ENCODE measurements at places on chromosomes 7 and 10. TPM values are rescaled to one million over a fixed set of nuclear protein-coding genes. Genes with fewer than 3 reads are reported as not detected.
A peak's percentile ranks its signal among the peaks of the same experiment; 100 is the strongest.

GRCh38 chr7:121187676-121188075 lies 141.1 kb upstream of the WNT16 start:
- DNase-seq = no peak

DNA sequence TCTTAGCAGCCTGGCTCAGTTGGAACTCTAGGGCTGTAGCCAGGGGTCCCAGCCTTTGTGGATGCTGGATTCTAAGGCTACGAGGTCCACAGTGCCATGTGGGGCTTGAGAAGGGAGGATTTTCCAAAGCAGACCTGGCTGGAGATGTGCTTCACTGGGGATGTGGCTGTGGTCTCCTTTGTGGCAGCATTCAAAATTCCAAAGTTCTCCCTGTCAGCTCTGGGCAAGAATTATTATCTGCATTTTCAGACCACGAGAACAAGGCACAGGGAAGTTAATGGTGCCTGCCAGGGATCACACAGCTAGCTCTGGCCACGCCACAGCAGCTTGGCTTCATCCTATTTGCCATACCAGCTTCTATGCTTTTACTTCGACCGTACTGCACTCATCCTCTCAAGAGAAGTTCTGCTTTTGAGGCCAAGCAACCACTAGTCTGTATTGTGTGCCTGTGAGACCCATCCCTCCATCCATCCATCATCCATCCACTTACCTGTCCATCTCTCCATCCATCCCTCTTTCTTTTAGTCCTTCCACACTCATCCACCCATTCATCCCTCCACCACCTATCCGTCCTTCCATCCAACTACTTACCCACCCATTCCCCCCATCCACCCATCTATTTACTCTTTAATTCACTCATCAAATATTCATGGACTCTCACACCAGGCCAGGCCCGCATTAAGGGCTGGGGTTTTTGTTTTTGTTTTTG lies 71.5 kb downstream of the ZMIZ1 start:
- no peak for DNase-seq

The NUTM2A gene
- total RNA-seq = 0.23 TPM

GRCh38 chr7:11415101-11415500 lies 416.9 kb downstream of the THSD7A start:
- no peak for DNase-seq

DNA sequence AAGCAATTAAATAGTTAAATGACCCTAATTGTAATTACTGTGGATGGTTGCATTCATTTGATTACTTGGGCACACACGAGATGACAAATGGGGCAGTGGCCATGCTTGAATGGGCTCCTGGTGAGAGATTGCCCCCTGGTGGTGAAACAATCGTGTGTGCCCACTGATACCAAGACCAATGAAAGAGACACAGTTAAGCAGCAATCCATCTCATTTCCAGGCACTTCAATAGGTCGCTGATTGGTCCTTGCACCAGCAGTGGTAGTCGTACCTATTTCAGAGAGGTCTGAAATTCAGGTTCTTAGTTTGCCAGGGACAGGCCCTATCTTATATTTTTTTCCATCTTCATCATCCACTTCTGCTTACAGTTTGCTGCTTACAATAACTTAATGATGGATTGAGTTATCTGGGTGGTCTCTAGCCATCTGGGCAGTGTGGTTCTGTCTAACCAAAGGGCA lies 8.3 kb downstream of the PCBD1 start:
- peak; percentile 76 for DNase-seq

DNA sequence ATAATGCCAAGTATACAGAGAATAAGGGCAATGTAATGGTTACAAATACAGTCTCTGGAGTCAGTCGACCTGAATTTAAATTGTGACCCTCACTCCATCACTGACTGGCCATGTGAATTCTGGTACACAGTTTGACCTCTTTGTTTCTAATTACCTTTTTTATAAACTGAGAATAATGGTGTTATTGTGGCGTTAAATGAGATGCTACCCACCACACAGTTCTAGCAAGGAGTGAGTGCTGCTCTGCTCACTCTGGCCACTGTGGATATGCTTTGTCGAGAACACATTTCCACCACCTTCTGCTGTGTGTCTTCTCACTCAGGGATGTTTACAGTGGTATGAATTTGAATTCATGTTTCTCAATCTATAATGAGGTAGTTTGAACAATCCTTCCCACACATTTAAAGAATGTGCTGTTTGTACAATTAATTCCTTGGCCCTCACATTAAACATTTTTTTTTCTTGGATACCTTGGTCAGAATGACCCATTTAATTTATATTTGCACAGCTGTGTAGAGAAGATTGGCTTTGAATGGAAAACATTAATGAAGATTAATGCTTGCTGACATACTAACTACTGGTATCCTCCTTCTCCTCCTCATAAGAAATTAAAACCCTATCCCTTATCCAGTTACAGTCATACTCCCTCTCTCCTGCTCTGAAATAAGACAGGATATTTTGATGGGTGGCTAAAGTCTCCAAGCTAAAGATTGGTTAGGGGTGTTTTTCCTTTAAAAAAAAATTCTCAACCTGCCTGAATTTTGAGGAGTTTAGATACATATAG lies 42.4 kb downstream of the PLCE1 start:
- DNase-seq = no peak

GRCh38 chr7:37180828-37181549 lies 267.7 kb downstream of the ELMO1 start:
- no peak for DNase-seq

GRCh38 chr10:63324495-63324854 lies 141.3 kb downstream of the JMJD1C start:
- no peak for DNase-seq

GRCh38 chr10:127299956-127300689 lies 103.7 kb upstream of the INSYN2A start:
- no peak for DNase-seq

DNA sequence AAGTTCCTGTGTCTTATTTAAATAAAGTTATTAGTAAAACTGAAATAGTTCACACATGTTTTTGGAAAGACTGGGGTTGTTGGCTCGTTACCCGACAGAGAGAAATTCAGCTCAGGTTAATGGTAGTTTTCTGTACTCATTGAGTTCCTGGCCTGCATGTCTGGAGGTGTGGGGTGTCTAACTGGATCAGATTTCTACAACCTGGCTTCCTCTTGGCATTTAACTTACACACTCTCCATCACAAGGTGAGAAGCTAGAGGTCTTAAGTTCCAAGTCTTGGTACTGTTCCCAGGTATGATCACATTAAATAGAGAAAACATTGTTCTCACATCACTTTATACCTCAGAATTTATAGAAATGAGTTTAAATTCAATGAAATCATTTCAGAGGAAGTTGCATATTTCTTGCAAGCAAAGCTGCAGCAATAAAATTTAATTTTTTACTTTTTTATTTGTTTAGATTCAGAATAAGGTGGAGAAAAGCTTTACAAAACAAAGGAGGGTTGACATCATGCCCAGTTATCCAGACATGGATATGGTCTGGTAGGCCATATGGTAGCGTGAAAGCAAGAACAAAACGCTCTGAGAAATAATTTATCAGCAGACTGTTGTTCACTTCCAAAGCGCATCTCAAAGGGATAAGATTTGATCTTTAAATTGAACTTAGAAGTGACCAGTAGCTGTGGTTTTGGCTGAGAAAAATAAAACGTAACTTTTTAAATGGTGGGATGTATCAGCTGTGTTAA lies 120.6 kb downstream of the GLCCI1 start:
- DNase-seq = no peak

DNA sequence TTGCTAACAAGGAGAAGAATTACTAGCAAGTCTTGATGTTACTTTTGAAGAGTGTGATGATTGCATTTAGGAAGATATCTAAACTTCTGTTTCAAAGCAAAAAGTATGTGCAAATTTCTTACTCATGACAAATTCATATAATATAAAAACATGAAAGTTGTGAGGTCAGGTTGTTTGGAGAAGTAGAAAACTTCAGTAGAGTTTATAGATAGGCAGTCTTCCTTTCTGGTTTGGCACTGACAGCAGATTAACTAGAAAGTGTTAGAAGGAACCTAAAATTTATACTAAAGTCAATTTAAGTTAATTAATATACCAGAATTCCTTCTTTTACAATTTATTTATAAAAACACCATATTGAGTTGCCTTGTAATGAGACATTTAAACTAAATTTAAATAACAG lies 16.9 kb downstream of the PTEN start:
- DNase-seq = no peak

DNA sequence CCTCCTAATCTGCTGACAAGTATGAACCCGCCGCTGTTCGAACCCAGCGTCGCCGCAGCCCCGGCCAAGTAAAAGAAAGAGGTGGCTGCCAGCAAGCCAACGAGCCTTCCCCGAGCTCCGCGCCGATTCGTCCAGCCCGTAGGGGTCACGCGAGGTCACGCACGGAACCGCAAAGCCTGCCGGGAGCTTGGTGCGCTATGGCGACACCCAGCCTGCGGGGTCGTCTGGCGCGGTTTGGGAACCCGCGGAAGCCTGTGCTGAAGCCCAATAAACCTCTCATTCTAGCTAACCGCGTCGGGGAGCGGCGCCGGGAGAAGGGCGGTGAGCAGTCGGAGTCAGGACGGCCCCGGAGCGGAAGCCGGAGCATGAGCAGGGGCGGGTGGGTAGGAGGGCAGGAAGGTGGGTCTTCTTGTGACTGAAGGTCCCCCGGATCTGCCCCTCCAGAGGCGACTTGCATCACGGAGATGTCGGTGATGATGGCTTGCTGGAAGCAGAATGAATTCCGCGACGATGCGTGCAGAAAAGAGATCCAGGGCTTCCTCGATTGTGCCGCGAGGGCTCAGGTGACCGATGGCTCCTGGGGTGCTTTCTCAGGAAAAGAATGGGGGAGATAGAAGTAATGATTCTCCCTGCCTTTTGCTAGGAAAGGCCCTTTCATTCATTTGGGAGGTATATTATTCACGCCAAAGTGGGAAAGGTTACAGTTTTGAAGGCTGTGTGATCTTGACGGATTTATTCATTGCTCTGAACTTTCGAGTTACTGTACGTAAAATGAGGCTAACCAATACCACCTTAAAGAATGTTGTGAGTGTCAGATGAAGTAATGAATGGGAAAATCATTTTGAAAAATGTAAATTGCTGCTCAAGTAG lies at the start of gene CHCHD1:
Gene CHCHD1, plus strand, starts transcription at position 170 of the 870 bp plus-strand sequence. Its CDS starts 28 bp downstream, at position 198.
- DNase-seq = peak; percentile 91

All from activated naive CD4-positive, alpha-beta T cell treated with anti-CD3 and anti-CD28 coated beads, Interleukin-2, amount 50 U/mL, for 72 hours (primary cell).